ENCODE measurements at places on chromosomes 11 and 22.

DNA sequence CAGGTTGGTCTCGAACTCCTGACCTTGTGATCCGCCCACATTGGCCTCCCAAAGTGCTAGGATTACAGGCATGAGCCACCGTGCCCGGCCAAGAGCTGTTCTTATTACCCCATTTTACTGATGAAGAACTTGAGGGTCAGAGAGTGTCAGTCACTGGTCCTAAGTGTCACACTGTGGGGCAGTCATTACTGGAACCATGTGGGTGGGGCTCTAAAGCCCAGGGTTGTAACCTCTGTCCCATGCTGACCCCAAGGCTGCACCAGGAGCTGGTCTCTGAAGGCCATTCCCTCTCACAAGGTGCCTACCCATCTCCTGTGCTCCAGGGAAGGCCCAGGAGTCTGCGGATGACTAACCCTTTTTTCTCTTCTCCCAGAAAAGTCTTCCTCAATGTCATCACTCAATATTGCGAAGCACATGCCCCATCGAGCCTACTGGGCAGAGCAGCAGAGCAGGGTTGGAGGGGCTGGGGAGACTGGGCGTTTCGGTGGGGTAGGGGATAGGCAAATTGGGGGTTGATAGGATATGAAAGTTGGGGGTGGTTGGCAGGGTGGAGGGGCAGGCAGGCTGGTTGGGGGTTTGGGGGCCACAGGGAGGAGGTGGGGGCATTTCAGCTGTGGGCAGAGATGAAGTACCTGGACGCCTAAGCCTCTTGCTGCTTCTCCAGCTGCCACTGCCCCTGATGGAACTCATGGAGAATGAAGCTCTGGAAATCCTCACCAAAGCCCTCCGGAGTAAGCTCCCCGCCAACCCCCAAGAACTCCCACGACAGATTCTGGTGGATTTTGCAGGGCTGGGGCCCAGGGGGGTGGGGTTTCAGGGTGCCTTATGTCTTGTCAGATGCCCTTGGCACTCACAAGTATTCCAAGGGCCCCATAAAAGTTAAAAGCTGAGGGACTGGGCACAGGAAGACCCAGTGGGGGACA, 2.0 kb upstream of the ESRRA start:
- no peak for DNase-seq

GRCh38 chr11:102669664-102670063, 35.9 kb downstream of the MMP27 start:
- DNase-seq: peak; percentile 60

DNA sequence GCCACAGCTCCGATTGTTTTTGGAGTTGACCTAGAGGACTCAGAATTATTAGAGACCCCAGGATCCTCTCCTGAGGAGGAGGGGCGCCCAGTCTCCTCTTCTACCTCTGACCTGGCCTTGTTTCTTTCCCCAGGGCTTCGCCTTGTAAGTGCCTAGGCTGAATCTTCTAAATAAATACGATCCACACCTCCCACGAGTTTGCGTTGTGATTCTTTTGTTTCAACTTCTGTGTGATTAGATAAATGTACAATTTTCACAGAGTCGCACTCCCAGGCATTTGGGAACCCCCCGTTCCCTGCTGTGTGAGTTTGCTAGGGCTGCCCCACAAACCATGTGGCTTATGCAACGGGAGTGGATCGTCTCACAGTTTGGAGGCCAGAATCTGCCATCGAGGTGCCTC, 1.2 kb downstream of the KRTAP5-8 start:
- no peak for DNase-seq

DNA sequence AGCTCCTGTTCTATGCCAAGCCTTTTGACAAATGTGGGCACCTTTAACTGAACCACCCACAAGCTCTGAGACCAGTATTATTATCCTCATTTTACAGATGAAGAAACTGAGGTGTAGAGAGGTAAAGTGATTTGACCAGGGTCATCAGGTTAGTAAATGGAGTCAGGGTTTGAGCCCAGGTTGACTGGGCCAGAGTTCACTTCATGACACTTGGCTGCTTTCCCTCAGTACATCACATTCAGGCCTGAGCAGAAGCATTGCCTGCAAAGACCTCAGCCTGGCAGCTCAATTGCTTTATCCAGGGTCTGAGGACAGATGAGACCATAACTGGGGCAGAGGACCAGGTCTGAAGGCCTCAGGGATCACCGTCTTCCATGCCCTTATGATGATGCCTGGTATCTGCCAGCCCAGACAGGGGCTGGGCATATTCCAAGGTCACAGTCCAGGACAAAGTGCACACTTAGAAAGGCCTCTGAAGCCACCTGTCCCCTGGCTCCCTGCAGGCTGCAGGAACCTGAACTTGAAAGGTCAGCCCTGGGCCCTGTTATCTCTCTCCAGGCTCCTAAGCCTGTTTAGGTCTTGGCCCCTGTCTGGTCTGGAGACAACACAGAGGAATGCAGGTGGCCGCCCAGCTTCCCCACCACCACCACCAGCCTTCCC, 32.0 kb downstream of the POU2AF3 start:
- DNase-seq: no peak

GRCh38 chr11:24708616-24709015, 211.8 kb downstream of the LUZP2 start:
- DNase-seq: no peak

DNA sequence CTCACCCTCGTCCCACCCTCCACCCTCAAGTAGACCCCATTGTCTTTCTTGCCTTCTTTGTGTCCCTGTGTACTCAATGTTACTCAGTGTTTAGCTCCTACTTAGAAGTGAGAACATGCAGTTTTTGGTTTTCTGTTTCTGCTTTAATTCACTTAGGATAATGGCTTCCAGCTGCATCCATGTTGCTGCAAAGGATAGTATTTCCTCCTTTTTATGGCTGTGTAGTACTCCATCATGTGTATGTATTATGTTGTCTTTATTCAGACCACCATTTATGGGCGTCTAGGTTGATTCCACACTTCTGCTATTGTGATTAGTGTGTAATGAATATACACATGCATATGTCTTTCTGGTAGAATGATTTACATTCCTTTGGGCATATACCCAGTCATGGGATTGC, 73.6 kb downstream of the SIK2 start:
- no peak for DNase-seq

- no peak for DNase-seq
Measured at GRCh38 chr11:9251311-9251710, 13.8 kb downstream of the DENND5A start.

DNA sequence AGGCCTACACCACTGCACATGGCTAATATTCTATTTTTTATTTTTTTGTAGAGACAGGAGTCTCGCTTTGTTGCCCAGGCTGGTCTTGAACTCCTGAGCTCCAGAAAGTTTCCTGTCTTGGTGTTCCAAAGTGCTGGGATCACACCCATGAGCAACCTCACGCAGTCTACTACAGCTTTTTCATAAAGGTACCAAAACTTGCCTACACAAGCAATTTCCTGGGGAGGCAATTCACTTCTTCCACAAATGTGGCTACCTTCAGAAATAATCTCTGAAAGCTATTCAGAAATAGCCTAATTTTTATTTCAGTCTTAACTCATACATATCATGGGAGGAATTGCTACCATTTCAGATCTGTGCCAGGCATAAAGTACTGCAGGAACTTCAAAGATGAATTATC, 11.4 kb downstream of the SLC35F2 start:
- DNase-seq: no peak

DNA sequence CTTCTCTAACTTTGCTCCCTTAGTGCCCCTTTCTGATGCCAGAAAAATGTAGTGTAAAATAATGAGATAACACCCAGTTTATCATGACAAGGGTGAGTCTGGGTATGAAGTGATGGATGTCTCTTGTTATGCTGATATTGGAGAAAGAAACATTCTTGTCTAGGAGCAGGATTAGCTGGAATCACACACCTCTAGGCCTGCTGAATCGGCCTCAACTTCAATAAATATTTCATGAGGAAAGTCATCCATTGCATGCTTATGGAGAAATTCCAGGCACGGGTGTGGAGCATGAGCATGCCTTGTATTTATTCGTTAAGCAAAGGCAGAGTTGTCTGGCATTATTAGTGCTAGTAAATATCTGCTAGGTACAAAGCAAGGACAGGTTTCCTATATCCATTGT, 113.4 kb downstream of the NELL1 start:
- no peak for DNase-seq

DNA sequence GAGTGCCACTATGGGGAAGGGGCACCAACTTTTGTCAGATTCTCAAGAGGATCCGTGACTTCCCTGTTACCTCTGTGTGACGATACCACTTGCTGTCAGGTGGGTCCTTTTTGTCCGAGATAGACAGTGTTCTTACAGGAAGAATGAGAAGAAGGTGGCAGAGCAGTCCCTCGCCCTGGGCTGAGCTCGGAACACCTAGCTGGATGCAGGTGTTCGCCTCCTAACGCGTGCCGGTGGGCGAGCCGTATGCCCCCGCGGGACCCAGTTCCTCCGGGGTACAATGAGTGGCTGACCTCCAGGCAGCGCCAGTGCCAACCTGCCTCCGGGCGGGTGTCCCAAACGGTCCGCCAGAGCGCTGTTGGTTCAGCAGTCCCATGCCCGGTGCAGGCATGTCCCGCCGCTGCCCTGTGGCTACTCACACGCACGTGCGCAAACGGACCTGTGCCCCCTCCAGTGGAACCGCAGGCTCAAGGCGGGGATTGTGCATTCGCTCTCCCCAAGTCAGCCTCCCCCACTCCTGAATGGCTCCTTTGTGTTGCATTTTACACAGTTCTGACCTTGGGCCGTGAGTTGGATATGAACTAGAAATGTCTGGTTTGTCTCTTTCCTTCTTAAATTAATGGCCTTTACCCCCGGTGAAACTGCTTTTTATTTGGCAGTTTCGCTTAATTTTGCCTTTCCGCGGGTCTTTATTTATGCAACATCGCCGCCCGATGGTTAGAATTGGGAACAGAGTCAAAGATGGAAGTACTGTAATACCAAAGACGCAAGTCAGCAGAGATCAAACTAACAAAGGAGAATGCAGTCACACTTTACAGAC, 1.1 kb upstream of the ABTB2 start:
- peak; percentile 81 for DNase-seq

DNA sequence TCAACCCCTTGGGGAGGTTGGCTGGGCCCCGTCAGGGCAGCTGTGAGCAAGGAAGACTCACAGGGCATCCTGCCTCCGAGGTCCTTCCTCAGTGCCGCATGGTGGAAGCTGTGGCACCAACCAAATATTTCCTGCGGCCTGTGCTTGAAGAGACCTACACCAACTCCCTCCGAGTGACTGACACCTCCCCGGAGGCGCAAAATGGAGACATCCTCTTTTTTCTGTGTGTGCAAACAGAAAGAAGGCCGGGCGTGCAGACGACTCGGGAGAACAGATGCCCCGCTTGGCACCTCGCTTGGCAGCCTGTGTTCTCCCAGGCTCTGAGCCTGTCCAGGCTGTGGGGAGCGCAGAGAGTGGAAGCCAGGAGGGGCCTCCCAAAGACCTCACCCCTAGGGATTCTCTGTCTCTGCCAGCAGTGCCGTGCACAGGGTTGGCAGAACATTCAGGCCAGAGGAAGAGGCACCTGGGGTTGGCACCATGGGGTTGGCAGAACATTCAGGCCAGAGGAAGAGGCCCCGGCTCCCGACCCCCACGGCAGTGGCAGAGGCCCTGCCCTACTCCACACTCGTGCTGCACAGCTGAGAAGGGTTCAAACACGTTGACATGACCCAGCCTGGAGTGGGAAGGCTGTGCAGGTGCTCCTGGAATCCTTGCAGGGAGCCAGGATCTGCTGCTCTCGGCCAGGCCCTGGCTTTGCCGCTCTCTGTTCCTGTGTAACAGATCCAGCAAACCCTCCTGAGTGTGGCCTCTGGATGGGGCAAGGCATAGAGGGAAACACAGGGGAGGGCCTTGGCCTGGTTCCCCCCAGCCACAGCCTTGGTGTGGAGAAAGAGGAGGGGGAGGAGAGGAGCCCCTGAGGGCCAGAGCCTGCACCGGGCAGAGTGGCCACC, 805.5 kb downstream of the BRD1 start:
- DNase-seq: no peak

DNA sequence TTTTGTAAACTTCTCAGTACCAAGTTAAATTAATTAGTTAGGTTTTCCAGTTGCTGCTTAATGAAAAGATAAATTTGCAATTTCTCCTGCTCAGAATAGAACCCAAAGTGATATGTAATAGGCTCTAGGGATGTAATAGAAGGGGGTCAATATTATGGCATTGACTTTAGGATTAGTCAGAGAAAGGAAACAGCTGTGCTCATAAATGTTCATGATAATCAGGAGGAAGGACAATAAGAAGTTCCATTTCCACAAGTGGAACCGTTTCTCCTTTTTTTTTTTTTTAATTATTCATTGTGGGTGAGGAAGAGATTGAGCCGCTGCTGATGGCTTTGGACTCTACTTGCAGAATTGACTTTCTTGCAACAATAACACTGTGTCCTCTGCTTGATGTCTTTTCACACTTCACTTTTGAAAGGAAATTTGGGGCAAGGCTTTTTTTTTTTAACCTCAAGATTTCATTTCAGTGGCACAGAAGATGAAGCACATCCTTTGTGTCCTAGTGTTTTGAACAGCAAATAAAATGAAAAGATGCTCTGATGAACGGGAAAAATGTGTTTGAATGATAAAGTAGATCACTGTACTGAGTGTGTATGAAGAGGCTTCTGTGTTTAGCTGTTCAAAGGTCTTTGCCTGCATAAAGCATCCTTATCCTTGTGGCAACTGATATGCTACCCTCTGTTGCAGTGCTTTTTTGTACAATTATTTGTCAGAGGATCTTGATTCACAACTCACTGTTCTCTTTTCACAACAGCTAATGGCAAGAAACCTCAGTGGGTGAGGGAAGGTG, 62.4 kb downstream of the GAS2 start:
- DNase-seq: no peak

DNA sequence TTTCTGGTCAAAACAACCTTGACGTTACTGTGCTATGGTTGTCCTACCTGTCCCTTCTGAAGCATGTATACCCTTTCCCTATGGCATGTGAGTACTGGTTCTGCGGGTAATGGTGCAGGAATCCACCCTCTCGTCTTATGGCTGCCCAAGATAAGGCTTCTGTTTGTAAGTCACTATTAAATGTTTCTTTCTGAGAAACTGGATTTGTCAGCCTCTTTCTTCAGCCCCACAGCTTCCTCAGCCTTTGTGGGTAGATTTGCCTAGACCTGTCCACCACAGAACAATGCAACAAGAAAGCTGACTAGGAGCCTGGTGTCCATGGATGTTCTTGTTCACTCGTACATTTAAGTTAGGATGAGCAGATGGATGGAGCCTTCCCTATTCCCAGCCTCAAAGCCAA, 14.4 kb downstream of the MMP7 start:
- DNase-seq: no peak

DNA sequence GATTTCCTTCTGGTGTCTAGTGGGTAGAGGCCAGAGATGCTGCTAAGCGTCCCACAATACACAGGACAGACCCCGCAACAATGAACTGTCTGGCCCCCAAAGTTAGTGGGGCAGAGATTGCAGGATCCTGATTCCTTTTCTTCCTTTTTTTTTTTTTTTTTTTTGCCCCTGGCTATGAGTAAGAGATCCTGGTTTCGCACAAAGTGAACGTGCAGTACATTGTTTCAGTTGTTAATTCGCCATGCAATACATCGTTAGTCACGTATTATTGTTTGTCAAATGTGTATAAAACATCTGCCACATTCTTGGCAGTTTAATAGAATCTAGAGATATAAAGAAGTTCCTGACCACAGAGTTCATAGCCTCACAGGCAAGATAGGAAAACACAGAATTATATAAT, 20.2 kb downstream of the ST3GAL4 start:
- DNase-seq: peak; percentile 23

- no peak for DNase-seq
Measured at GRCh38 chr11:114685097-114685496, 6.8 kb downstream of the NXPE2 start.

GRCh38 chr22:25437414-25438160, 126.9 kb upstream of the GRK3 start:
- no peak for DNase-seq

- DNase-seq: no peak
Measured at GRCh38 chr11:119107538-119108145, 498 bp downstream of the C2CD2L start.
